ENCODE measurements at places on chromosomes 7 and 10. TPM values are rescaled to one million over a fixed set of nuclear protein-coding genes. Genes with fewer than 3 reads are reported as not detected.

DNA sequence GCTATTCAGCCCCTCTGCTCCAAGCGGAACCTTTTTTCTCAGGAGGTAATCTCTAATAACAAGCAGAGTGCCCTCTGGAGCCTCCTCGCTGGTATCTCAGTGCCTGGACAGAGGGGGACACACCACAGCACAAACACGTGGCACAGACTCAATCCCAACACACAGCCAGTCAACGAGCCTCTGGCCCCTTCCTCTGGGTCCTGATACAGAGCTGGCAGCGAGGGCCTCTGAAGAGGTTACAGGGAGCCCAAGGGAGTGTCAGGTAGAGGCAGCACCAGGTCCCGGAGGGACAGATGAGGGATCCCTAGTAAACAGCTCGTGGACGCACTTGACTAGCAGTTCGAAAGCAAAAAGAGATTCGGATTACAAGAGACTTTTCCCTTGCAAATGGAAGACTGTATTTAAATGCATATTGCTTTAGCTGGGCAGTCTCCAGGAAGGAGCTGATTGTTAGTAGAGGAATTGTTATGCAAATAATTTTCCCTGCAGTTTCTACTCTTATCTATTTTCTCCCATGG lies 14.1 kb downstream of the CXCL12 start:
- no peaks in the 10 kb centered on the region for H3K36me3 ChIP-seq
- no peaks in the 10 kb centered on the region for H3K4me1 ChIP-seq
- peak; percentile 48 for DNase-seq
- no peak overlapping the region for H3K27ac ChIP-seq
- H3K27me3 ChIP-seq: no peaks in the 10 kb centered on the region

- DNase-seq: peak; percentile 91
- H3K27ac ChIP-seq: no peak overlapping the region
- H3K4me1 ChIP-seq: peaks cover 18% of the 10 kb centered on the region
- H3K36me3 ChIP-seq: no peaks in the 10 kb centered on the region
- H3K4me3 ChIP-seq: no peak overlapping the region
Observed at GRCh38 chr10:77641788-77642397, 4.3 kb upstream of the KCNMA1 start.

DNA sequence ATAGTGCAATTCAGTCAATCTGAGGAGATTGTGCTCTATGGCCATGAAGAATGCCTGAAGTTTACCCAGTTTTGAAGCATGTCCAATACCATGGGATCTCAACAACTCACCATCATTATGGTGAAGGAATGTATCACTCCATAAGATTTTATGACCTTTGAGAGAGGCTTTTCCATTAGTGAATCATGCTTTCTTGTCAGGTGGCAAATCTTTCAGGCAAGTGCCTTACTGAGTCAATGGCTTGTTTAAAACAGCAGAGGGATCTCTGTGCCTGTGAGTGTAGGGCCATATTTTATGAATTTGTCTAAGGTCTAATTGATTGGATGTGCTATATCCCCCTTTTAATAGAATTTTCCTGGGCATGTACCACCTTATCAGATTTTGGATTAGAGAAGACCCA lies 131.5 kb downstream of the CCDC7 start:
- H3K36me3 ChIP-seq: no peaks in the 10 kb centered on the region

GRCh38 chr7:107676249-107676648 lies 15.6 kb downstream of the SLC26A4 start:
- H3K4me1 ChIP-seq: no peaks in the 10 kb centered on the region
- no peak overlapping the region for H3K4me3 ChIP-seq
- H3K36me3 ChIP-seq: no peaks in the 10 kb centered on the region
- DNase-seq: no peak
- H3K27ac ChIP-seq: no peak overlapping the region

DNA sequence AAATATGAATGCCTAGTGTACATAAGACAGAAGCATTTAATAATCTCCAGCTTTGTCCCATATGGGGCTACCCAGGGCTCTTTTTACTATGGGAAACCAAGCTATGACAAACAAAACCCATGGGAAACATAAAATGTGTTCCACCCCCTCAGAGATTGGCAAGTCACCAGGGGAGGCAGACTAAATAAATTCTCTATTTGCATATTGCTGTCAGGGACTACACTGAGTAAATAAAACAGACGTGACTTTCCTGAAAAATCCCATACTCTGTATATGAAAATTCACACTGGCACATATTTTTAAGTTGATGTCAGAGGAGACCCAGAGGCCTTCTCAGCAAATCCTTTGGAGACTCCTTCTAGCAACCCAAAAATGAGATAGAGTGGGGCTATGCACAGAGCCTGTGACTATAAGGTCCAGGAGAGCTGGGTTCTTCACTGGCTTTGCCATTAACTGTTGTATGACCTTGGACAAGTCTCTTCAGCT lies 44.0 kb upstream of the HPSE2 start:
- no peak for DNase-seq
- H3K4me3 ChIP-seq: no peak overlapping the region
- H3K4me1 ChIP-seq: peaks cover 4% of the 10 kb centered on the region
- no peaks in the 10 kb centered on the region for H3K27me3 ChIP-seq
- H3K36me3 ChIP-seq: no peaks in the 10 kb centered on the region

DNA sequence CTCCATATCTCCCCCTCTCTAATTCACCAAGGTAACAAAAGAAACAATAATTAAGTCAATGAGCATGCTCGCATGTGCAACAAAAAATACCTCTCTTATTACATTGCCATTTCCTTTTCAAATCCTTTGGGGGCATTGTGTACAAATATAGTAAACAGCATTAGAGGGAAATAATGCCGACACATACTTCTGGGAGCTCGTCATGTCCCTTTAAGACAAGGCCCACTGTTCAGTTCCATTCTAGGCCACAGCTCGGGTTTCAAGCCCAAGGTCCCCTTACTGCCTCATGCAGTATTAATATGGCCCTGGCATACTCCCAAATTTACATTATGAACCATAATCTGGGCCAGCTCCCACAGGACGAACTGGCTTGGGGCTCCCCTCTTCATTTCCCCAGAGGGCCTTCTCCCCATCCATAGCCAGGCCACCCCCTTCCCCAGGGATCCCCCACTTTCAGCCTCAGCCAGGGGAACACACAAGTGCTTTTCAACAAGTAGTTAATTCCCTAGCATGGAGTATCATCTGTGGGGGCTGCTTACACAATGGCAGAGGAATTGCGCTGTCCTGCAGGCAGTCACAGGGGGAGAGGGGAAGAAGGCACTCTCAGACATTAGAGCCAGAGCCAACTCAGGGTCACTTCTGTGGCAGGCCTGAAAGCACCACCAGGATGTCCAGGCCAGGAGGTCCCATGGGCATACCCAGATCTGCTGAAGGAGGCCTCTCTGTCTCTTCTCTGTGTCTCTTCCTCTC lies 110.6 kb downstream of the KCNMA1 start:
- peaks cover 94% of the 10 kb centered on the region for H3K4me1 ChIP-seq
- peak; percentile 76 for DNase-seq
- no peaks in the 10 kb centered on the region for H3K36me3 ChIP-seq
- H3K27me3 ChIP-seq: no peaks in the 10 kb centered on the region
- peak overlapping the region; percentile 33 for H3K4me3 ChIP-seq
- H3K27ac ChIP-seq: peak overlapping the region; percentile 68

DNA sequence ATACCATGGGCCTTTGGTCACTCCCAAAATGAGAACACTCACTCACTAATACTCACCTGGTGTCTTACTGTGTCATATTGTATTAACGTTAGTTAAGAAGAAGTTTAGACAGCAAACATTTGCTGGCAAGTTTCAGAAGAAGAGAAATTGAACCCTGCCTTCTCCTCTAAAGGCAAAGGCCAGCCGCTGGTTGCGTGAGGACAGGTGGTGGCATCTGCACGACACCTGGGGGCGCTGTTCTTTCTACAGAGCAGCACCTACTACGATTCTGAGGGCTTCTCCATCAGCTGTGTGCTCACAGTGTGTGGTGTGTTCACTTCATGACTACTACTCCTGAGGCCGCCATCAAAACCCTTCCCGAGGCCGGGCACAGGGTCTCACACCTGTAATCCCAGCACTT lies 17.9 kb upstream of the CLEC2L start:
- H3K36me3 ChIP-seq: no peaks in the 10 kb centered on the region
- H3K4me1 ChIP-seq: no peaks in the 10 kb centered on the region
- H3K4me3 ChIP-seq: no peak overlapping the region
- no peak overlapping the region for H3K27ac ChIP-seq
- H3K27me3 ChIP-seq: no peaks in the 10 kb centered on the region

DNA sequence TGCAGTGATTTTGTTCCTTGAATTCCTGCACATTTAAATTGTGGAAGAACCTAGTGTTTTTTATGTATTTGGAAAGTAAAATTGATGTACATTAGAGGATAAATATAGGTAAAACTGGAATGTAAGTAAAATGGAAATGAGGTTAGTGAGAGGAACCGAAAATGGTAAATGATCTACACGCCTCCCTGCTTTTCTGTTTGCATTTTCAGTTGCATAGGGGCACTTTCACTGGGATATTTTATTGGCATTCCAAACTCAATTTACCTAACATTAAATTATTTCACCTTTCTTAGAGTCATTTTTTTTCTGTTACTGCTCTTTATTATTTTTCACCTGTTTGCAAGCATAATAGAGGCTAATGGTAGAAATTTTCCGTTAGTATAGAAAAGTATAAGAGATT lies 8.0 kb downstream of the CDK13 start:
- H3K36me3 ChIP-seq: peaks cover 53% of the 10 kb centered on the region
- peak; percentile 41 for DNase-seq
- 0 out of 2 replicates have a peak overlapping the region, but pooled peaks have one; percentile 1 for H3K4me3 ChIP-seq
- no peaks in the 10 kb centered on the region for H3K27me3 ChIP-seq

- no peak overlapping the region for H3K4me3 ChIP-seq
- H3K27me3 ChIP-seq: no peaks in the 10 kb centered on the region
- H3K4me1 ChIP-seq: no peaks in the 10 kb centered on the region
- peak; percentile 83 for DNase-seq
- H3K36me3 ChIP-seq: no peaks in the 10 kb centered on the region
Observed at GRCh38 chr7:118153551-118154177, 30.3 kb upstream of the LSM8 start.

DNA sequence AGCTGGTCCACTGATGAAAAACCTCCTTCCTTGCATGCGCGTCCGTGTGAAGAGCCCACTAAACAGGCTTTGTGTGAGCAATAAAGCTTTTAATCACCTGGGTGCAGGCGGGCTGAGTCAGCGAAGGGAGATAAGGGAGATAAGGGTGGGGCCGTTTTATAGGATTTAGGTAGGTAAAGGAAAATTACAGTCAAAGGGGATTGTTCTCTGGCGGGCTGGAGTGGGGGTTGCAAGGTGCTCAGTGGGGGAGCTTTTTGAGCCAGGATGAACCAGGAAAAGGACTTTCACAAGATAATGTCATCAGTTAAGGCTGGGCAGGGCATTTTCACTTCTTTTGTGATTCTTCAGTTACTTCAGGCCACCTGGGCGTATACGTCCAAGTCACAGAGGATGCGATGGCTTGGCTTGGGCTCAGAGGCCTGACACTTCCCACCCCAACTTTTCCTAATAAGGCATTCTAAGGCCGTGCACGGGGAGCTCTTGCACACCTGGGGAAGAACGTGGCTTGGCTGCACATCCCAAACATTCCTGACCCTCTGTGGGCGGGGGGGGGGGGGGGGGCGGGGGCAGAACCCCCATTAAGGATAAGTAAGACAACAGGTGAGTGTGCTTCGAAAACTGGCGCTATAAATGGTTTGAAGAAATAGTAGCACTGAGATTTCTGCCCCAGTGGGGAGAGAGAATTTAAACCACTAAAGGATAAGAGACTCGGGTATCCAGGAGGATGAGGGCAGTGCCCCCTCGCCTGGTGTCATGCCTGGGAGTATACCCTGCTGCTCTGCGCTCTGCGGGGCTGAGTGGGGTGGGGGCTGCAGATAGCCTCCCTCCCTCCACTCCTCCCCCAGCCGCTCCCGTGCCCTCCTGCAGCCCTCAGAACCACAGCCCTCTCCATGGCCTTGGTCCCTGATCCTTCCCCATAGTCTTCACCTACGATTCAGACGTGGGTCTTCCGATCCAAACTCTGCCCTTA lies 217.6 kb downstream of the MLLT10 start:
- H3K27ac ChIP-seq: no peak overlapping the region
- no peak overlapping the region for H3K4me3 ChIP-seq
- no peak for DNase-seq
- H3K27me3 ChIP-seq: no peaks in the 10 kb centered on the region
- no peaks in the 10 kb centered on the region for H3K4me1 ChIP-seq
- H3K36me3 ChIP-seq: no peaks in the 10 kb centered on the region

Gene MYL10
- total RNA-seq: not detected

Gene HSPA12A
- 0.07 TPM for total RNA-seq

All from Karpas-422 (cell line).